ENCODE measurements at places on chromosomes 11 and 22.
A peak's percentile ranks its signal among the peaks of the same experiment; 100 is the strongest.

- no peak for DNase-seq
Measured at GRCh38 chr11:123491241-123491640, 61.2 kb downstream of the GRAMD1B start.

GRCh38 chr11:57566005-57566904 lies 1.2 kb downstream of the UBE2L6 start:
- DNase-seq = peak; percentile 41

GRCh38 chr11:26095340-26095739 lies 236.6 kb upstream of the ANO3 start:
- no peak for DNase-seq

GRCh38 chr11:112588252-112588694 lies 327.6 kb upstream of the PLET1 start:
- peak; percentile 36 for DNase-seq

- no peak for DNase-seq
Measured at GRCh38 chr11:89184021-89184420, 6.3 kb downstream of the TYR start.

DNA sequence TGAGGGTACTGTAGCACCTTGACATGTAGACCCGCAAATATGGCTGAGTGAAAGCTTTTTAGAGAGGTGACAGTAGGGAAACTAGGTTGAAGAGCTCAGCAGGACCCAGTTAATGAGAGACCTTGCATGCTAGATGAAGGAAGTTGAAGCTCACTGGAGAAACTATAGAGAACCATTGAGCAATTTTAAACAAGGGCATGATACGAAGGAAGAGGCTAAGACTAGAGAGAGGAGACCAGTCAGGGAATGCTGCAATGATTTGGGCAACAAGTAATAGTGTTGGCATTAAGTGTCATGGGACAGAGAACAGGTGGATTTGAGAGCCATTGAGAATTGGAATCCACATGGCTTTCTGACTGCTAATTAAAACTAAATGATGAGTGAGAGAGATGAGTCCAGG lies 4.1 kb downstream of the OLFML1 start:
- no peak for DNase-seq

- DNase-seq = no peak
Measured at GRCh38 chr22:48531761-48532435, 1295.8 kb downstream of the BRD1 start.

GRCh38 chr22:19776433-19777031 lies 16.0 kb downstream of the TBX1 start:
- no peak for DNase-seq

DNA sequence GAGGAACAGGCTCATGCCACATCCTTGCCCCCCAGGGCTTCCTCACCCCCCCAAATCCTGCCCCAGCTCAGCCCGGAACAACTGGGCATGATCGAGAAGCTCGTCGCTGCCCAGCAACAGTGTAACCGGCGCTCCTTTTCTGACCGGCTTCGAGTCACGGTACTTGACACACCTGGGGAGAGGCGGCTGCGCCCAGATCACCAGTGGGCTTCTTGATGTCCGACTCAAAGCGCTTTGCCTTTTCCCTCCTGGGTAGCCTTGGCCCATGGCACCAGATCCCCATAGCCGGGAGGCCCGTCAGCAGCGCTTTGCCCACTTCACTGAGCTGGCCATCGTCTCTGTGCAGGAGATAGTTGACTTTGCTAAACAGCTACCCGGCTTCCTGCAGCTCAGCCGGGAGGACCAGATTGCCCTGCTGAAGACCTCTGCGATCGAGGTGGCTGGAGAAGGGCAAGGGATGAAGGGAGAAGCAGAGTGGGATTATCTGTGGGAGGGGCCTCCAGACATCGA lies 3.5 kb downstream of the NR1H3 start:
- DNase-seq = no peak

DNA sequence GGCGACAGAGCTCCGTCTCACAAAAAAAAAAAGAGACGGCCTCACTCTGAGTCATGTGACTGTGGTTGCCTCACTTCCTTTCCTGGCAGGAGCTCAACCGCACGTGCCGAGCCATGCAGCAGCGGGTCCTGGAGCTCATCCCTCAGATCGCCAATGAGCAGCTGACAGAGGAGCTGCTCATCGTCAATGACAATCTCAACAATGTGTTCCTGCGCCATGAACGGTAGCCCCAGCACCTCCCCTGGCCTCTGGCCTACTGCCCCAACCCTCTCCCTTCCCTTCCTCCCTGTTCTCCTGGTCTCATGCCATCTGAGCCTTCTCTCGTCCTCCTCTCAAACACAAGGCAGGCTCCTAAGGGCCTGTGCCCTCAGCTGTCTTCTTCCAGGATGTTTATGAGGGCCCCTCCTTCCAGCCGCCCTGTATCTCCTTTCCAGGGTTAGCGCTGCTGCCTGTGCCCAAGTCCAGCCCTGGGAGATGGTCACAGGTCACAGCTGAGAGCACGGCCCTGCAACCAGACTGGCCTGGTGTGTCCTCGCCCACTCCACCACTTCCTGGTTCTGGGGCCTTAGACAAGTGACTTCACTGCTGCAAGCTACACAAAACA lies 30.7 kb downstream of the TOM1 start:
- DNase-seq = peak; percentile 73

- DNase-seq = no peak
Measured at GRCh38 chr11:87572881-87573280, 535.1 kb downstream of the TMEM135 start.

DNA sequence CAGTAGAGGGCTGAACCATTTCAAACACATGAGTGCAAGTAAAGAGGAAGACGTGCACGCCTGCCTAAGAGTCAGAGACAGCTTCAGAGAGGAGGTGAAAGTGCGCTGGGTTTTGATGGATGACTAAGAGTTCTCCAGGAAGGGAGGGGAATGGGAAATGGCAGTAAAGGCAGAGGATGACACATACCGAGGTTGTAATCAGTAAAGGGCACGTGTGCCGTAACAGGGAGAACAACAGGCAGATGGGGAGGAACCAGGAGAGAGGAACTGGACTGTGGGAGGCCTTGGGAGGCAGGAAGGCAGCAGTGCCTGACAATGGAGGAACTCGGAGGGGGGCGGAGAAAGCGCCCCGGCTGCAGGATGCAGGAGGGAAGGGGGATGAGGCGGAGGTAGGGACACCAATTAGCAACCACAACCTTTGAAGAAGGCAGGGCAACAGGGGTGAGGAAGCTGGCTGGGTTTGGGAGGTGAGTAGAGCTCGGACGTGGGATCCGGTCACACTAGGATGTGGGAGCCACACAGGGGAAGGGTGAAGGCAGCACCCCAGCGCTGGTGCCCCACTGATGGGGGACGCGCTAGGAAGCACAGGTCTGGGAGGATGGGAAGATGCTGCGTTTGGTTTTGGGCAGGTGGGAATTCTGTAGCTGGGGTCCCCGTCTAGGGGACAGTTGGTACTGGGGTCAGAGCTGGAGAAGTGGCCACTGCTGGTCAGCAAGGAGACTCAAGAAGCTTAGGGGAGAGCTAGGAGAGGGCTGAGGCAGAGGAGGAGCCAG lies 67.4 kb downstream of the SCUBE1 start:
- DNase-seq = no peak

DNA sequence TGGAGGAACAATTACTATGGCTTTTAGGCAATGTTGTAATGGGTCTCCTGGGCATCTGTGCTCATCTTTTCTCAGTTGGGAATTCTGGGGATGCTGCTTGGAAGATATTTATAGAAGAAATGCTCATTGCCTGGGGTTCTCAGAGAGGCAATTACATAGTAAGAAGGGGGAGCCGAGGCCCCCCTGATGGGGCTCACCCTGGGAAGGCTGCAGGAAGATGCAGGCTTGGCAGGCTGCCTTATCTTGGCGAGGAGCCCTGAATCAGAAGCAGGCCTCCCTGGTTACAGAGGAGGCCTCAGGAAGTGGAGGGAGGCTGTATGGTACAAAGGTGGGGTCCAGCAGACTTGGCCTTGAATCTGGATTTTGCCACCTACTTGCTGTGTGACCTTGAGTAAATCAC lies 60.6 kb upstream of the CRYBB3 start:
- DNase-seq = no peak

- peak; percentile 6 for DNase-seq
Measured at GRCh38 chr11:113806406-113806805, 26.8 kb downstream of the CLDN25 start.

- DNase-seq = no peak
Measured at GRCh38 chr11:28104425-28104824, 3.5 kb downstream of the KIF18A start.

- DNase-seq = no peak
Measured at GRCh38 chr11:4040461-4040860, 54.1 kb upstream of the RRM1 start.

- no peak for DNase-seq
Measured at GRCh38 chr22:35894464-35894878, 134.2 kb downstream of the RBFOX2 start.

DNA sequence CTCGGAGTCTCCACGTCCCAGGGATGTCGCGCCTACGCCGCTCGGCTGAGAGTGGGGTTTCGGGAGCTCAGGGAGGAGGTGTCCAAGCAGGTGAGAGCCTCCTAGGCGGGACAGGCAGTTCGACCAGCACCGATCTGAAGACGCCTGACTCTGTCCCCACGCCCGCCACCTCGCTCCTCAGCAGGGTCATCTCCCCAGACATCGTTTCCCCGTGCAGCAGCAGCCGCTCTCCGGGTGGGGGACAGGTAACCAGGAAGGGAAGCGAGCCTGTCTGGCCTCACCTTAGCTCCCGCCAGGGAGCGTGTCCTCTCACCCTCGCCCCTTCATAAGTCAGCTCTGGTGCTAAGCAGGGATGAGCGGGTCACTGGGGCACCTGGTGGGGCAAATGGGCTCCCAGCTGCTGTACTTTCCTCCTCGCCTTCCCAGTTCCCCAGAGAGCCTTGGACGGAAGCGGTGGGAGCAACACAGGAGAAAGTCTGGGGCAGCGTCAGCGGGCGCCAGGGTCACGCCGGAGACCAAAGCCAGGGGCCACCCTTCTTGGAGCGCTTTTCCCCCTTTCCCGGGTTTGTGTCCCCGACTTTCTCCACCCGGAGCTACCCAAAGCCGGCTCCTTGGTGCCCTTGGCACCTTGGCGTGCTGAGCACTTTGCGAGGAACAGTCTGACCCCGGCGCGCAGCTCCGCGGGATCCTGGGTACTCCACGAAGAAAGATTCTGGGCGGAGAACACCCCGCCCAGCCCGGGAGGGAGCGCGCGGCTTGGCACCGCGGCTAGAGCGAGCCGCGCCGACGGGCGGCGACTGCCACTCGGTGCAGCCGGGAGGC lies 1.6 kb downstream of the SPON1 start:
- DNase-seq = no peak
